ENCODE measurements at places on chromosomes 3 and 15. TPM values are rescaled to one million over a fixed set of nuclear protein-coding genes. Genes with fewer than 3 reads are reported as not detected.

SLC22A13 gene
- under 0.01 TPM for total RNA-seq

CD96 gene
- total RNA-seq = 0.28 TPM

CDHR4 gene
- not detected for total RNA-seq

ACTL6A gene
- 115 TPM for total RNA-seq

QTRT2 gene
- 15.6 TPM for total RNA-seq

LOXL1 gene
- total RNA-seq = 148 TPM

RPL32 gene
- 644 TPM for total RNA-seq

FILIP1L gene
- 19.9 TPM for total RNA-seq

PPP1R14D gene
- total RNA-seq = not detected

- DNase-seq = no peak
Measured at GRCh38 chr15:63930034-63930433, 96.3 kb upstream of the HERC1 start.

GRCh38 chr3:184770541-184770940 lies 41.4 kb upstream of the VPS8 start:
- no peak for DNase-seq

DNA sequence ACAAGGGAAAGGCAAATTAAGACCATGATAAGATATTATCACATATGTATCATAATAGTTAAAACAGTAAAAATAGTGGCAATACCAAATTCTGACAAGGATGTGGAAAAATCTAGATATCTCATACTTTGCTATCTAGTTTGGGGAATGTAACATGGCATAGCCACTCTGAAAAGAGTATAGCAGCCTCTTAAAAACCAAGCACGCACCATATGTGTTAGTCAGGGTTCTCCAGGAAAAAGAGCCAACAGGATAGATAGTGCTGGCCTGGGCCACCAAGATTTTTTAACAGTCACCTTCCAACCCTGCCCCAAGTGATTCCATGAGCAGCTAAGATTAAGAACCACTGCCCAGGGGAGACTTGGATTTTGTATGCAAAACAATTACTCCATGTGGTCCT lies 48.5 kb upstream of the XCR1 start:
- no peak for DNase-seq

DNA sequence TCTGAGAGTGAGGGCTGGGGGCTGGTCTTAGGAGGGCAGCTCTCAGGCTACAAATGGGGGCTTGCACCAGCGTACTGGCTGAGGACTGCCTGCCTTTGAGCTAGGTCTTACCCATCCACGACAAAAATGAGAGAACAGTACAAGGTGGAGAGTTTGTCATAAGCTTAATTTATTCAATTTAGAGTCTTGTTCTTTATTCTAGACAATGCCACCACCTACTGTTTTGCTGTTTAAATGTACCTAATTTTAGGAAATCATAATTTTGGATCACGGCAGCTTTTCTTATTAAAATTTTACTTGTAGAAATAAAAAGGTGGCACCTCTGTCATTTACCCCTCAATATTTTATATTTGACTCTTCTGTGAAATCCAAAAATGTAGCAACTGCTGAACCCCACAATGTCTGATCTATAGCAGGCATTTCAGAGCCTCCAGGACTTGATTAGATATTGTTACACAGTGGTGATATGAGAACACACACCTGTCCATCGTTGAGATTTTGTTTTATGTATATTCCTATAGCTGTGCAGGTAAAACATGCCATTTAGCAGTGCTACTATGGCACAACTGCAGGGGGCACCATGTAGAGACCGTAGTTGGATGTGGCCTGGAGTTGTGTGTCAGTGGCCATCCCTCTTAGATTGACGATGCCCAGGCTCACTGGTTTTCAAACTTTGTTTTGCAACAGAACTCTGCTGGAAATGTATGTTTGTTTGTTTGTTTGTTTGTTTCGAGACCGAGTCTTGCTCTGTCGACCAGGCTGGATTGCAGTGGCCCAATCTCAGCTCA lies 88.6 kb downstream of the SLCO3A1 start:
- no peak for DNase-seq

- DNase-seq = peak; percentile 39
Measured at GRCh38 chr3:140863580-140864009, 78.0 kb upstream of the SLC25A36 start.

DNA sequence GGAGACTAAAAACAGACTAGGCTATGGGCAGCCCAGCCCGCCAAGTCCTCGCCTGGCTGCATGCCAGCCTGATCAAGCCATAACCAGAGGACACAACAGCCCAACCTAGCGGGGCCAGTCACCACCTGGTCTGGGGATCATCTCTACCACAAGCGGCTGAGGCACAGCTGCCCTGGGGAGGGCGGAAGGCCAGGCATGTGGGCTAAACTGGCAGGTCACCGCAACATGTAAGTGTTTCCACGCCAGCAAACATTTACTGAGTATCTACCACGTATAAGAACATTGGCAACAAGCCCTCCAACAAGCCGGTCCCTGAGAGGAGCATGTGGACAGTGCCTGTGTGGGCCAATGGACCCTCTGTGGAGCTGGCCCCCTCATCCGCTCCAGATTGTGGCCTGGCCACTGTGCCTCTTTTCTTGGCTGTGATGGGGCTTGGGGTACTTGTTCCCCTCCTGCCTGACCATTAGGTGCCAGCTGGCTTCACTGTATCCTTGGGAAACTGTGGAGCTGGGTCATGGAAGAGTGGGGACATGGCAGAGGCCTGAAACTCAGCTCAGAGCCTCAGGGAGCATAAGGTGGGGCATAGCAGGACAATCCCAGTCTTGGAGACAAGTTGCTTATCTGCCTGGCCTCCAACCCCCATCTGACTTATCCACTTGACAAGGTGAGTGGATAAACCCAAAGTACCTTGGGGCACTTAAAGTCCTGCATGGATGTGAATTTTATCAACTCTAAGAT lies 9.0 kb downstream of the UBXN7 start:
- DNase-seq = no peak

DNA sequence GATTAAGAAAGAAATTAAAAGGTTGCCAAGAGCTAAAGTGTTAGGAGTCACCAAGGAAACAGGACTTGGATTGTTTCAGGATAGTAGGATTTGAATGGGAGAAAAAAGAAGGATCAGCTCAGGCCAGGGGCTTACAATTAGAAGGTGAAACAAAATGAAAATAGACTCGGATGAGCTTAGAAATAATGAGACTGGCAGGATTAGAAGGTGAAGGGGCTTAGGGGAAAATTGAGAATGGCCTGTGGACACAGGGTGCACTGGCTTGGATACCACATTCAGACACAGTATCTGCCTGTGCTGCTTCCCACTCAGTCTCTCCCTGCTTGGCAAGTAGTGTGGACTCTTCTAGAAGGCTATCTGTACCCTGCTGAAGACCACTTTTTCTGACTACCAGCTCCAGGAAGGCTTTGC lies 206.1 kb upstream of the ATP10A start:
- no peak for DNase-seq

DNA sequence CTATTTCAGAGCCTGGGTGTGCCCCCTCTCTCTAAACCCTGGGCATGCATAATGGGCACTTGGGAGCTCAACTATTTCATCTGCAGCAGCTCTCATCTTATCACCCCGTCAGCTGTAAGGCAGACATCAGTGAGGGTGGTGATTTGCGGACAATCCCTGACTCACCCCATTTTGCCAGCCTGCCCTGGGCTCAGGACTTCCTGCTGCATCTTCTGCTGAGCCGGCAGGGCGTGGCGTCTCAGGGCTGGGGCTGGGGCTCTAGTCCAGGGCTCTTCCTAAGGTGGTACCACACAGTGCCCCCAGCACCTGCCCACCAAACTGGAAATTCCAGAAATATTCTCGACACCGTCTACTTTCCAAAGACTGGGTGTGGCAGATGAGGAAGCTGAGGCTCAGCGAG lies 925 bp upstream of the PSTPIP1 start:
- no peak for DNase-seq

DNA sequence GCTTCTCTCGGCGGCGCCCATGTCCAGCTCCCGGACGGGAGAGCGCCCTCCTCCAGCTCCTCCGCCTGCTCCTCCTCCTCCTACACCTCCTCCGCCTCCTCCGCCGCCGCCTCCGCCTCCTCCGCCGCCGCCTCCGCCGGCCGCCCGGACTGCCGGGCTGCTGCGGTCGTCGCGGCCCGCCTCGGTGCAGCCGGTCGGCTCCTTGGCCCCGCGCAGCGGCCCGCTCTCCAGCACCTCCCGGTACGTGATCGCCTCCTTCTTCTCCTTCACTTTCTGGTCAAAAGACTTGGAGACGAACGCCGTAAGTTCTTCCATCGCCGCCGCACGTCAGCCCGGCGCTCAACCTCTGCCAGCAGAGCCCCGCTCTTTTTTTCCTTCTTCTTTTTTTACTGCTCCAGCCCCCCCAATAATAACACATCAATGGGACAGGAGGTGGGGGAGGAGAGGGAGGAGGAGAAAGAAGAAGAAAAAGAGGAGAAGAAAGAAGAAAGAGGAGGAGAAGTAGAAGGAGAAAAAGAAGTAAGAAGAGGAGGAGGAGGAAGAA lies 438 bp downstream of the SHOX2 start:
- peak; percentile 46 for DNase-seq

DNA sequence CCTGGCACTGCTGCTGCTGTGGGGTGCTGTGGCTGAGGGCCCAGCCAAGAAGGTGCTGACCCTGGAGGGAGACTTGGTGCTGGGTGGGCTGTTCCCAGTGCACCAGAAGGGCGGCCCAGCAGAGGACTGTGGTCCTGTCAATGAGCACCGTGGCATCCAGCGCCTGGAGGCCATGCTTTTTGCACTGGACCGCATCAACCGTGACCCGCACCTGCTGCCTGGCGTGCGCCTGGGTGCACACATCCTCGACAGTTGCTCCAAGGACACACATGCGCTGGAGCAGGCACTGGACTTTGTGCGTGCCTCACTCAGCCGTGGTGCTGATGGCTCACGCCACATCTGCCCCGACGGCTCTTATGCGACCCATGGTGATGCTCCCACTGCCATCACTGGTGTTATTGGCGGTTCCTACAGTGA lies 2.1 kb downstream of the GRM2 start:
- DNase-seq = no peak

DNA sequence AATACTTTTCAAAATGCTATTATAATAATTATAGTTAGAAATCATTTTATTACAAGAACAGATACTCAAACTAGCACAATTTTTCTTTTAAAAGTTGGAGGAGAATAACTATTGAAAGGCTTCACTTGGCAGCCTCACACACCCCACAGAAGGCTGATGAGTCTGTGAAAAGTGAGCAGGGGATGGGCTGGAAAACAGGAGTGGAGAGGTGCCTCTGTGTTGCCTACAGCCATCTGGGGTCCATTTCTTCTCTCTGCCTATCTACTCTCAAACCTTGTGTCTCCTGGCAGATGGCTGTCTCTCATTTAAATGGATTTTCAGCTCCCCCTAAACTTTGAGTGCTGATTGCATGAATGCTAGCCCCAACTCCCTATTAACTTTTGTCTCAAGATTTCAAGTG lies 230.8 kb downstream of the CLSTN2 start:
- no peak for DNase-seq

DNA sequence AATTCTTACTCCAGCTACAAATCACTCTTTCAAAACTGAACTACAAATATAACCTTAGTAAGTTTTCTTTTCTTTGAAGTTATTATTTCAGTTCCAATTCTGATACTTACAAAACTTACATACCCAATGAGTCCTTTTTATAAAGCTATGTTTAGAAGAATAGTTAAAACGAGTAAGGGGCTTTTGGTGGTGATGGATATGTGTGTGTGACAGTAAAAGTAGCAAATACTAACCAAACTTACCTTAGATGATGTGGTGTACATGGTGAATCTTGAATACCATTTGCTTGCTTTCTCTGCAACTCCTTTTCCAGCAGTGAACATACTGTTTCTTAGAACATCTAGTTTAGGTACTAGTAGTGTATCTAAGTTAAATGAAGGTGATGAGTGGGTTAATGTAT lies 68.4 kb downstream of the SLC24A1 start:
- no peak for DNase-seq

GRCh38 chr15:66603301-66604179 lies 37.7 kb upstream of the LCTL start:
- DNase-seq = peak; percentile 62

DNA sequence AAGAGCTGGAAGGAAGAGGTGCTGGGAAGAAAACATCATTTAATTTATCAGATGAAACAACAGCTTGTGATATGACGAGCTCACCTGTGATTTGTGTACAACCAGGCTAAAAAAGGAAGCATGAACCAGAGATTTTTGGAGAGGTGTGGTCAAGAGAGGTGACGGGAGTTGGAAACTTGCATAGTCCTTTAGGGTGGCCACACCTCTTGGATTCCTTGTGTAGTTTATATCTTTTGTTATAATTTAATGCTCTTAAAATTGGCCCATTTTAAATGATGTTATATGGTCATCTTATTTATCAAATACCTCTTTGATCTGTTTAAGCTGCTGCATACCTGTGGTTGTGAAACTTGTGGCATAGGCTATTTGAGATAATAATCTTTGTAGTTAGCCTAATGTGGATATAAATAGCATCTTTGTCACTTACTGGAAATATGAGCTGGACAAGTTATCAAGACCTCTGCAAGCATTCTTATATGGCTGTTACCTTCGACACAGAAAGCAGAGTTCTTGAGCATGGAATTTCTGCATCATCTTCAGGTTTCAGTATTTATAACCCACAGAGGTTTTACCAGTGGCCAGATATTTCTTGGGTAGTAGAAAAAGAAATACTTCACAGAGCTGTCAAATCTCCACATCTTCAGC lies 49.1 kb downstream of the IL1RAP start:
- no peak for DNase-seq

All from IMR-90 (cell line).